ENCODE measurements at places on chromosomes 7 and 10.

- no peak for DNase-seq
Measured at GRCh38 chr10:29968585-29968984, 90.8 kb downstream of the JCAD start.

GRCh38 chr10:116886772-116887171 lies 37.5 kb downstream of the ENO4 start:
- DNase-seq = no peak

DNA sequence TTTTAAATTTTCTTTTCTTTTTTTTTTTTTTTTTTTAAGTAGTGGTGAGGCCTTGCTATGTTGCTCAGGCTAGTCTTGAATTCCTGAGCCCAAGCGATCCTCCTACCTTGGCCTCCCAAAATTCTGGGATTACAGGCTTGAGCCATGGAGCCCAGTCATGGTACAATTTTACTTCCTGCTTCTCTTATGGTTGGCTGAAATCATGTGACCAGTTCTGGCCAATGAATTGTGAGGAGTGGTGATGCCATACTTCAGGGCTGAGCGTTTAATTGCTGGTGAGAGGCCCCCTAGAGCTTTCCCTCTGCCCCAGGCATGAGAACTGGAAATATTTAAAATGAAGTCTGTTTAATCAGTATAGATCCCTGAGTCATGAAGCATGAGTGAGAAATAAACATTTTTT lies 22.2 kb upstream of the BAIAP2L1 start:
- no peak for DNase-seq

- no peak for DNase-seq
Measured at GRCh38 chr10:34740321-34740720, 74.8 kb downstream of the PARD3 start.

DNA sequence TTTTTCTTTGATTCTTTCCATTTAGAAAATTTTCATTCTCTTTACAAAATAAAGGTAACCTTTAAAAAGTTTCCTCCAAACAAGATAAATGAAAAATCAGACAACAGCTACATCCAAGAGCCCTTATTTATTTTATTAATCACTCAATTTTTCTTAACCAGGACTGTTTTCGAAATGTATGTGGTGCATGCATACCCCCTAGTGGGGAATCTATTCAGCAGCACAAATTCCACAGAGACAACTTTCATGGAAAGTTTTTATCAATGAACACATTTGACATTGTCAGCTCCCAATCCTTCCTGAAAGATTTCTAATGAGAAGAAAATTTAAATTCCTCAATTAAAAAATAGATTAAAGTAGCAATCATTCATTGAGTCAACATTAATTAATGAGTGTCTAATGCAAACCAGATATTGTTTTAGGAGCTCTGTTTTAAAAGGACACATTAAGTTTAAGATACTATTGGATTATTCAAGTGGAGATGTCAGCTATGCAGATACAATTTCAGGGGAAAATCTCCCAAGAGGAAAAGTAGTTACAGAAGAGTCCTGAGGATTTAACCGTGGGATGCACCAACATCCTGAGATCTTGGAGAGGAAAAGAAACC lies 5.2 kb upstream of the HTR7 start:
- DNase-seq = no peak

DNA sequence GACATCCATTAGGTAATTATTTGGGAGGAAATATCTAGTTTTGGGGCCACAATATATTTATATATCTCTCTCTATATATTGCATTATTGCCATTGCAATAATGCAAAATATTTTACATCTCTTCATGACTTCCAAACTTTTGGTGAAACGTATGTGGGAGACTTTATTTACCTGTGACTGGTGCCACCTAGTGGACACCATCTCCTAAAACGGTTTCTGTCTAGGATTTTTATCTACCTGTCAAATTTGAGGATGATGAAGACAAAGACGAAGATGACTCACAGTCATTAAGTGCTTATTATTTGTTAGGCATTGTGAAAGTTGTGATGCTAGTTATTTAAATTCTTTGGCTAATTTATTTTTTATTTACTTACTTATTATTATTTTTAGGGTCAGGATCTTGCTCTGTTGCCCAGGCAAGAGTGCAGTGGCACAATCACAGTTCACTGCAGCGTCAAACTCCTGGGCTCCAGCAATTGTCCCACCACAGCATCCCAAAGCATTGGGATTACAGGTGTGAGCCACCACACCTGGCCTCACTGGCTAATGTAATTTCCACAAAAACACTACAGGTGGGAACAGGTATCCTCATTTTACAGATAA lies 18.7 kb upstream of the CBLL1 start:
- DNase-seq = peak; percentile 58

DNA sequence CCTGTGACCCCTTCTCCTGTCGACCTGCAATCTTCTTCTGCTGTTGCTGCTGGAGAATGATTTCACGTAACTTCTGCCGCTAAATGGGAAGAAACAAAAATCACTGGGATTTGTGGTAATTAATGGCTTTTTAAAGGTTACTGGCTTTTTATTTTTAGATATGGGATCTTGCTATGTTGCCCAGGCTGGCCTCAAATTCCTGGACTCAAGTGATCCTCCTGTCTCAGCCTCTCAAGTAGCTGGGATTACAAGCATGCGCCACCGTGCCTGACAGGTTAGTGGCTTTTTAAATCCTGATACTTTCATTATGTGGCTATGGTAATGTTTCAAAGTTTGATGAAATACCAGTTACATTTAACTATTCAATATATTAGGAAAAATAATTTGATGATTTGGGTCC lies 154.6 kb downstream of the GALNT11 start:
- no peak for DNase-seq

GRCh38 chr10:11647676-11648075 lies 36.2 kb upstream of the USP6NL start:
- no peak for DNase-seq

- DNase-seq = no peak
Measured at GRCh38 chr10:71982269-71983178, 18.3 kb downstream of the CHST3 start.

DNA sequence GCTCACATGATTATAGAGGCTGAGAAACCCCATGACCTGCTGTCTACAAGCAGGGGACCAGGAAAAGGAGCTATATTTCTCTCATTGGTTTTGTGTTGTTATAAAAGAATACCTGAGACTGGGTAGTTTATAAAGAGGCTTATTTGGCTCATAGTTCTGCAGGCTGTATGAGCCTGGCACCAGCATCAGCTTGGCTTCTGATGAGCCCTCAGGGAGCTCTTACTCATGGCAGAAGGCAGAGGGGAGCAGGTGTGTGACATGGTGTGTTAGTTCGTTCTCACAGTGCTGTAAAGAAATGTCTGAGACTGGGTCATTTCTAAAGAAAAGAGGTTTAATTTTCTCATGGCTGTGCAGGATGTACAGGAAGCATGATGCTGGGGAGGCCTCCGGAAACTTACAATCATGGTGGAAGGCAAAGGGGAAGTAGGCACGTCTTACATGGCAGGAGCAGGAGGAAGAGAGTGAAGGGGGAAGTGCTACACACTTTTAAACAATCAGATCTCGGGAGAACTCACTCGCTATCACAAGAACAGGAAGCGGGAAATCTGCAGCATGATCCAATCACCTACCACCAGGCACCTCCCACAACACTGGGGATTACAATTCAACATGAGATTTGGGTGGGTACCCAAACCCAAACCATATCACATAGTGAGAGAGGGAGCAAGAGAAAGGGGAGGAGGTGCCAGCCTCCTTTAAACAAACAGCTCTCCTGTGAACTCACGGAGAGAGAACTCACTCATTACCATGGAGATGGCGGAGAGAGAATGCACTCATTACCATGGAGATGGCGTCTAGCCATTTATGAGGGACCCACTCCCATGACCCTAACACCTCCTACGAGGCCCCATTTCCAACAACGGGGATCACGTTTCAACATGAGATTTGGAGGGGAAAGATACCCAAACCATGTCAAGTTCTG lies 133.4 kb downstream of the JCAD start:
- DNase-seq = no peak

- DNase-seq = no peak
Measured at GRCh38 chr10:128022261-128023196, 103.7 kb downstream of the MKI67 start.

DNA sequence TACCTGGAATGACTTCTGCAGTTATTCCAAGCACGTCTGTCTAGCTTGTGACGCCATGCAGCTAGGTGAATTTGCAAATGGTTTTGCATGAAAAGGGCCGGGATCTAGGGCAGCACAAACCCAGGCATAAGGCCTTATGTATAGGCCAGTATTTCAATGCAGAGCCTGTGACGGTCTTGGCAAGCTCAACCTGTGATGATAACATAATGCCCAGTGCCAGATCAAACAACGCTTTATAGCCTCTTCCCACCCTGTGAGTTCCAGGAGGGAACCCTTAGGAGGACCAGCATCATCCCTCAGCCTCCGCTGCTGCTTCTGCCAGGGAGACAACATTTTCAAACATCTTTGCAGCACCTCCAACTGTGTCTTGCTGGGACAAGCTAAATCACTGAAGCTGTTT lies 390.7 kb downstream of the INHBA start:
- DNase-seq = no peak

DNA sequence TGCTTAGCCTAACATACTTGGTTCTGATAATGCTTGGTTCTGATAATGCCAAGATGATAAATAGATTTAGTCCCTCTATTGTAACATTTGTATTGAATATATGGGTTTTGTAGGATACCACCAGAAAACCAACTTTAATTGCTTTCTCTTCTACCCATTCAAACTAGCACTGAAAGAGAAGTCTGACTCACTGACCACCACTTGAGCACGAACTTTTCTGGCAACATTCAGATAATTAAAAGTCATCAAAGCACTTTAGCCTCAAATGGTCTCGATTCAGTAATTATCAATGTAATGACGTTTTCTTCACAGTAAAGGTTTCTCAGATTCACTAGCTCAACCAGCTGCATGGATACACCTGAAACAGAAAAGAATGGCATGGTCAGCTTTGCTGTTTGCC lies 63.0 kb downstream of the HDAC9 start:
- no peak for DNase-seq
